ENCODE measurements at places on chromosomes 2 and 18.

DNA sequence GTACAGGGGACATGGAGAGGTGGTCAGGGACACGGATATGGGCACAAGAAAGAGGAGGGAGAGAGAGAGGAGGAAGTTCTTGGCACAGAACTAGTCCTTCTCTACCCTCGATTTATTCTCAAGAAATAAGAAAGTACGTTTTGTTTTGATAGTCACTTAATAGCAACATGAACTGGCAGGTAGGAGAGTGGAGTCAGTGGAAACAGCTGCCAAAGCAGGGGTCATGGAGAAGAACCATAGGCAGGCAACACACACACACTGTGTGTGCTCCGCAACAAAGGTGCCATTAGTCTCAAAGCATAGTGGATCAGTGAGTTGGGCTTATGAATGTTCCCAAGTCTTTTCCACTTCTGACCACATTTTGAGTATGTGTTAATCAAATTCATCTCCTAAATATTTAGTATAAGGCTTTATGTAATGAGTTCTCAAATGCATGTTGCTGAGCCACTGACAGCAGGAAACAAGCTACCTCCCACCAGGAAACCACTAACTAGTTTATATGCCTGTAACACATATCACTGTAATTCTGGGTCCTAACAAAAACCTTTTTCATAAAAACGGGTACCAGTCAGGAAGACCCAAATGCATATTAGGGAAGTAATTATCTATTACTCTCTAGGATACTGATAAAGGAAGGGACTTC is 41.1 kb downstream of the IWS1 start:
- DNase-seq, result no peak

DNA sequence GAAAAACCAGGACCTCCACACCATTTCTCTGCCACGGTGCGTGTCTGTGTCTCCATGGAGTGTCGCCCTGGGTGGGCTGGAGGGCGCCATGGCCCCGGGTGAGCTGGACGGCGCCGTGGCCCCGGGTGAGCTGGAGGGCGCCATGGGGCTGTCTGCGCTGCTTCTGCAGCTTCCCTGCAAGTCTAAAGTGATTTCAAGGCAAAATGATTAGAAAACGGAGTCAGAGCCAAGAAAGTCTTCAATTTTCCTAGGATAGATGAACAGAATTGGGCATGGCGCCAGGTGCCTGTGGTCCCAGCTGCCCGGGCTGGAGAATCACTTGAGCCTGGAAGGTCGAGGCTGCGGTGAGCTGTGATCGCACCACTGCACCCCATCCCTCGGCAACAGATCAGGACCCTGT is 27.7 kb upstream of the NFATC1 start:
- no peak for DNase-seq

DNA sequence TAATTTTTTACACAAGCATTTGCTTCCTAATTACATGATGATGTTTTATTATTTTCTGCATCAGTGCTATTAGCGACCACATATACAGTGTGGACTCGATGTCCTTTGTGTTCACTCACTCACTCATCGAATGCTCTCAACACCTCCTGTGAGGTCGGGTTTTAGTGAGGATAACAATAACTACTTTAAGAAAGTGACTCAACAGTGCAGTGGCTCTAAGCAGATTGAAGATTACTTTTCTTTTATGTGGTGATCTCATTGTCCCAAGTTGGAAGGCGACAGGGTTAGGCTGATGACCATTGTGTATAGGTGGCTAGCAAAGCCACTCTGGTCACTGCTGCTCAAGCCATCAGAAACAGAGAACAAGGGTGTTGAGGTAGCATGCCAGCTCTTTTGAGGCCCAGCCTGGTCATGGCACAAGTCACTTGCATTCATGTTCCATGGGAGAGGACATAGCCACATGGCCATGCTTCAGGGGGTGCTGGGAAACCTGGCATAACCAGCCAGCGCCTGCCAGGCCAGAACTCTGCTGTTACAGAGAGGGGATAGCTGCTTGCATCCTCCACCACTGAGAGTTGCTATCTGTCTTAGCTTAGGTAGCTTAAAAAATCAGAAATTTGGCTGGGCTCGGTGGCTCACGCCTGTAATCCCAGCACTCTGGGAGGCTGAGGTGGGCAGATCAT is 60.4 kb downstream of the PDCL3 start:
- no peak for DNase-seq

DNA sequence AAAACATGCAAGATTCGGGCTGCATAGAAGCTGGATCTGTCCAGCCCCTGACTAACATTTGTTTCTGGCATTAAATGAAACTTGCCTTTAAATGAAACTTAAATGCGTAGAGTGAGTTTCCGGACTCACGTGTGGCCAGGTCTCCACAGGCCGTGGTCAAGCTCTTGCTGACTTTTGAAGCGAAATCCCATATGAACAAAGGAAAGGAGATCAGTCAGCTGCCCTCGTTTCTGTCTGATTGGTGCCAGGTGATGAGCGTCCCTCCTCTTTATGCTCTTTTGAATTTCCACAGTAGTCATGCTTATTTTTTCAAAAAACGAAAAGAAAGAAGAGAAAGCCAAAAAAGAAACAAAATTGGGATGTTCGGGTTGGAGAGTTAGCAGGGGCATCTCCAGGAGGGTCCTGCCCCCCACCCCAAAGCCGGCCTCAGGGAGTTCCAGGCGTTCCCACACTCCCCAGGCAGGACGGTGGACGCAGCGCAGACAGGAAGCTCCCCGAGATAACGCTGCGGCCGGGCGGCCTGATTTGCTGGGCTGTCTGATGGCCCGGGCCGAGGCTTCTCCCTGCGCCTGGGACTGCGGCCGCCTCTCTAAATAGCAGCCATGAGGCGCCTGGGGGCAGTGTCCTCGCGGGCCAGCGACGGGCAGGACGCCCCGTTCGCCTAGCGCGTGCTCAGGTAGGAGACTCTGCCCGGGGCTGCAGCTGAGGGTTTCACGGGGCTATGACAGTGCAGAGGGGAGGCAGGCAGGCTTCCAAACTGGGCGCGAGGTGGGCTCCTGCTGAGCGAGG is at the start of gene COLEC11:
Gene COLEC11 (plus strand): TSS at position 620 of the 789 bp plus-strand sequence. CDS start 9,229 bp downstream, outside the sequence.
- DNase-seq, result no peak
